ENCODE measurements at places on chromosomes 13 and 19.

- DNase-seq: peak; percentile 71
Observed at GRCh38 chr19:51887522-51888498, at the start of gene ZNF577. ZNF577 (minus strand) TSS chr19:51887951; CDS start chr19:51880382, 7,569 bp downstream.

GRCh38 chr13:77919921-77920294, 1.3 kb upstream of the EDNRB start:
- DNase-seq: no peak

GRCh38 chr13:114285166-114285808, 3.9 kb downstream of the UPF3A start:
- DNase-seq: no peak

GRCh38 chr13:104954210-104954609, 1581.3 kb downstream of the EFNB2 start:
- no peak for DNase-seq

GRCh38 chr13:104571161-104571892, 1505.1 kb upstream of the SLC10A2 start:
- DNase-seq: no peak

GRCh38 chr13:46184277-46184699, 2.3 kb upstream of the LCP1 start:
- DNase-seq: peak; percentile 84

- DNase-seq: no peak
Observed at GRCh38 chr19:35337097-35337983, 8.4 kb downstream of the CD22 start.

DNA sequence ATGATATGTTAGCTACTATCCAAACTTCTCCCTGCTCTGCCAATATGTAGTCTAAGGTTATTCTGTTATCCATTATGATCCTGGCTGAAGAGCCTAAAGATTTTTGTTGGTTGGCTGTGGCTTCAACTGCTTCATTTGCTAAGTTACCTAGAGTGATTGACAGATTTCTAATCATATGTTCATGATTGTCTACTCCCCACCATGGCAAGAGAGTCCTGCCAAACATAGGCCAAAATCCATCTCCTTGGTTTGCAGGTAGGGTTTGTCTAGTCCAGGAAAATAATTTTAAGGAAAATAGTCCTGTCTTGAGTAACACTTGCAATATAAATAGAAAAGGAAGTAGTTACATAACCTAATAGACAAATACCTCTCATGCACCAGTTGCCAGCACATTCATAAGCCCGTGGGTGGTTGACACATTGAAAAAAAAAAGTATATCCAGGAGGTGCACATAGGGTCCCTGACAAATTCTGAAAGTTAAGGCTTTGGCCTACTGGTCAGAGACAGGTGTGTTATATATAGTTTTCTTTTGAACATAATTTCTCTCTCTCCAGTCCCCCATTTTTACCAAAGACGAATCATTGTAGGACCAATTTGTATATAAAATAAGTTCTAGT, 5.4 kb upstream of the CBY2 start:
- DNase-seq: peak; percentile 40

DNA sequence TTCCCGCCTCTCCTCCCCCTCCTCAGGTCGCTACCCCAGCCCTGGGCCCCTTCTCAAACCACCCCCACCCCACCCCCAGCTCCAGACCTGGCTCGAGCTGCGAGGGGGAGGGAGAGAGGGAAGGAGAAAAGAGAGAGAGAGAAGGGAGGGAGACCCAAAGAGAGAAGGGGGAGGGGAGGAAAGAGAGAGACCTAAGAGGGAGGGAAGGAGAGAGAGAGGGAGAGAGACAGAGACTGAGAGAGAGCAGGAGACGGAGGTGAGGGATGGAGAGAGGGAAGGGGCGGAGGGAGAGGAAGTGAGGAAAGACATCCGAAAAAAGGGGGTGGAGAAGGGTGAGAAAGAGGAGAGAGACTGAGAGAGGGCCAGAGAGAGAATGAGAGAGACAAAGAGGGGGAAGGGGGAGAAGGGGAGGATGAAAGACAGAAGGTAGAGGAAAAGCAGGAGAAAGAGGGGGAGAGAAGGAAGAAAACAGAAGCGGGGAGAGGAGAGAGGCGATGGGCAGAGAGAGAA, 2.0 kb upstream of the SPACA6 start:
- no peak for DNase-seq

- no peak for DNase-seq
Observed at GRCh38 chr19:50313812-50314536, 15.2 kb downstream of the KCNC3 start.

- no peak for DNase-seq
Observed at GRCh38 chr13:67880916-67881315, 650.8 kb upstream of the PCDH9 start.
